ENCODE measurements at places on chromosomes 13 and 19.

DNA sequence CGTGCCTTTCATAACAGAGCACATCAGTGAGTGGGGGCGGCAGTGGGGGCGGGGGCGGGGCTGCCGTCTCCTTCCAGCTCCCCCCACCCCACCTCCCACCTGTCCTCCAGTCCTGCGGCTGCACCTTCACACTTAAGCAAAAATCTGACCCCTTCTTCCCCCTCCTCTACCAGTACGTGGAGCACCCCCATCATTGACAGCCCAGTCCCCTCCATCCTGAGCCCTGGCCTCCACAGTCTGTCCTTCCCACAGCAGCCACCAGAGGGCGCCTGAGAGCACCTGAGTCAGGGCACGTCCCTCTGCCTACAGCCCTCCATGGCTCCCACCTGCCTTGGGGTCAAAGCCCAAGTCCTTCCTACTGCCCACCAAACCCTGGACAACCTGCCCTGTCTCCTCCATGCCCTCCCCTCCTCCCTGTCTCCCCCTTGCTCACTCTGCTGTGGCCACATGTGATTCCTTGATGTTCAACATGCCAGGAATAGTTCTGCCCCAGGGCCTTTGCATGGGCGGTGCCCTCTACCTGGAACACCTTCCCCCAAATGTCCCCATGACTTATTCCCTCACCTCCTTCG, 4.0 kb downstream of the EBI3 start:
- peak; percentile 26 for DNase-seq

- no peak for DNase-seq
Observed at GRCh38 chr13:90686442-90686841, 661.0 kb upstream of the MIR17HG start.

GRCh38 chr13:21371011-21371410, 88.1 kb downstream of the ZDHHC20 start:
- no peak for DNase-seq

DNA sequence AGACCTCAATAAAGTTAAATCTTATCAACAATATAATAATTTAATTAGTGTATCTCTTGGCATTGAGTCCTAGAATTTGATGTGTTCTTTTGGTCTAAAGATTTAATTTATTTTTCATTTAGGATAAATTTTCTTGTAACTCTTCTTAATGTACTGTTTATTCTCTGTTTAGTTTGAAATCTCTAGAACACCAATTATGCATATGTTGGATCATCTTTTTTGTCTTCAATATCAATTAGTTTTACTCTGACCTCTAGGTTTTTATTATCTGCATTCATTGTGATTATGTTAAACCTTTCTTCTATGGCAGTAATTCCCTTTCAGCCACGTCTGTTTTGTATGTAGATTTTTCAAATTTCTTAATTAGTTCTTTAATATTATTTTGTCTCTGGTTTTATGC, 93.8 kb upstream of the ARHGEF7 start:
- DNase-seq: no peak

- no peak for DNase-seq
Observed at GRCh38 chr19:14073925-14074838, 1.6 kb downstream of the MISP3 start.

GRCh38 chr19:40177286-40178070, 13.7 kb upstream of the MAP3K10 start:
- no peak for DNase-seq

DNA sequence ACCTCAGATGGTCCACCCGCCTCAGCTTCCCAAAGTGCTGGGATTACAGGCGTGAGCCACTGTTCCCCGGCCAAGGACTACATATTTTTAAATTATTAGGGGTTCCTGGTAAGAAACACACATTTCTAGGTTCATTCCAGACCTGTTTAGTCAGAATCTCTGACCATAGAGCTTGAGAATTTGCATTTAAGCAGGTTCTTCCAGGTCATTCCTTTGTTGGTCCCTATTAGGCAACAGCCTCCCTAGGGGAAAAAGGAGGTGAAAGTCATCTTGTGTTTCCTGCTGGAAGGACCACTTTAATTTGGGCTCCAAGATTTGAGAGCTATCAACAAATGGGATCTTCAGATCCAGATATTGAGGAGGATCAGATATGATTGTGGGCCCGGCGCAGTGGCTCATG, 16.3 kb downstream of the S1PR2 start:
- no peak for DNase-seq

All from stimulated activated CD8-positive, alpha-beta memory T cell treated with anti-CD3 and anti-CD28 coated beads, Interleukin-15, amount 100 ng/mL, for 4 hours (primary cell).